ENCODE measurements at places on chromosomes 1 and 21. TPM values are rescaled to one million over a fixed set of nuclear protein-coding genes. Genes with fewer than 3 reads are reported as not detected.

Gene TMEM69
- 31.2 TPM for polyA plus RNA-seq

- peak; percentile 96 for DNase-seq
Measured at GRCh38 chr1:3313576-3313950, 140.9 kb upstream of the ARHGEF16 start.

DNA sequence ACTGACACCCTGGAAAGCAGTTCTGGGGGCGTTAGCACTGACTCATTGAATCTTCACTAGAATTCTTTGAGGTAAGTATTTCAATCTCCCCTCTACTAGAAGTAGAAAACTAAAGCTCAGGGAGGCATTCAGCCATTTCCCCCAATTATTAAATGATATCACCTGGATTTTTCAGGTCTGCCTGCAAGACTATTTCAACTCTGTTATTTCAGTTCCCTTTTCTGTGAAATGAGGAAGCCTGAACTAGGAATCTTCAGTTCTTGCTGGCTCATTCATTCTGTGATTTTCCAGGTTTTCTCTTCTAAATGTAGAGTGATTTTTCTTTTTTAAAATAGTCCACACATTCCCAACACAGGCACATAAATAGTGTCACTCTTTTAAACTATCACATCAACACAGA, 337.0 kb upstream of the NR5A2 start:
- DNase-seq: no peak

GRCh38 chr1:186782791-186783190, 46.0 kb upstream of the PLA2G4A start:
- DNase-seq: no peak

- no peak for DNase-seq
Measured at GRCh38 chr1:234865171-234866006, 255.4 kb upstream of the IRF2BP2 start.

GRCh38 chr1:16009030-16009460, 5.0 kb downstream of the SRARP start:
- DNase-seq: peak; percentile 78

Gene CELA2B
- 3.6 TPM for polyA plus RNA-seq

Gene KRTAP11-1
- polyA plus RNA-seq: not detected

DNA sequence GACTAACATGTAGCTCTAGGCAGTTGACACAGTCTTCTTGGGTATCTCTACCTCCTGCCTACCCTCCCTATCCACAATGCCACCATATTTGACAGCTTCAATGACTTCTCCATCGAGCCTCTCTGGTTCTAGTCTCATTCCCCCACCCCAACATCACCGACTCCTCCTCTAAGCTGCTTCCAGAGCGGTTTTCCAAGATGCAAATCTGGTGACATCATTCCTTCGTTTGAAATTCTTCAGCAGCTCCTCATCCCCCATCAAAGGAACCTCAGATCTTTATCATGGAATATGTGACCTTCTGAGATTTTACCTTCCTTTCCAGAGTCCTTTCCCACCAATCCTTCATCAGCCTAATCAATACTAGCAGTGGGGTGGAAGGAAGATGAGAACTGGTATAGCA, 352.4 kb upstream of the RUNX1 start:
- DNase-seq: no peak

GRCh38 chr1:4265836-4266235, 365.8 kb upstream of the C1orf174 start:
- DNase-seq: no peak

- no peak for DNase-seq
Measured at GRCh38 chr1:172177849-172178248, 242.6 kb upstream of the C1orf105 start.

- DNase-seq: no peak
Measured at GRCh38 chr1:197170538-197170937, 24.1 kb upstream of the ASPM start.

GRCh38 chr1:2570332-2570731, 14.2 kb downstream of the TNFRSF14 start:
- no peak for DNase-seq

- peak; percentile 53 for DNase-seq
Measured at GRCh38 chr1:220928725-220929300, 49.6 kb downstream of the HLX start.

Gene TFF2
- polyA plus RNA-seq: 0.49 TPM

DNA sequence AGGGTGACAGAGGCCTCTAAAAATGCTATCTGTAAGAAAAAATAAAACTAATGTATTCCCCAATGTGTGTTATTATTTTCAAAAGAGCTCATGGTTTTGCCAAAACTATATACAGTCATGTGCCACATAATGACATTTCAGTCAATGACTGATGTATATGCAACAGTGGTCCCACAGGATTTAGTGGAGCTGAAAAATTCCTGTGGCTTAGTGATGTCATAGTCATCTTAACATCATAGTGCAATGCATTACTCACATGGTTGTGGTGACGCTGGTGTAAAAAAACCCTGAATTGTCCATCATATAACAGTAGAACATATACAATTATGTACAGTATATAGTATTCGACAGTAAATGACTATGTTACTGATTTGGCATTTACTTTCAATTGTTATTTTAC, 172.4 kb downstream of the CACNA1E start:
- no peak for DNase-seq

Gene COQ8A
- polyA plus RNA-seq: 46.1 TPM

Gene RGS8
- 0.08 TPM for polyA plus RNA-seq

DNA sequence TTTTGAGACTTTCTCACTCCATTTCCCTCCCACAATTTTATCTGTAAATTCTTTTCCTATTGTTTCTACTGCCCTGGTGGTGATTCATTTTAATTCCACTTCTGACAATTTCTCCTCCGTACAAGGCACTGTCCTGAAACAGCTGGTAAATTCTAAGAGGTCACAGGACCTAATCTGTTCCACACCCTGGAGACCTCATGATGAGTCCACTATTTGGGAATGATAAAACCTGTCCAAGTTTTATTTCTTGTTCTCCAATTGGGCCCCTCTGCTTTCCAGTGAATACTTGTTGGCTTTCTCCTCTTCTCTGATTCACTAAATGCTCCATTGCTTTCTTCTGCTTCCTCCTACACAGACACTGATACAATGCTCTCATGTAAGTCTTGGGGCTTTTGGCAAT, 343.1 kb upstream of the DUSP10 start:
- DNase-seq: no peak

DNA sequence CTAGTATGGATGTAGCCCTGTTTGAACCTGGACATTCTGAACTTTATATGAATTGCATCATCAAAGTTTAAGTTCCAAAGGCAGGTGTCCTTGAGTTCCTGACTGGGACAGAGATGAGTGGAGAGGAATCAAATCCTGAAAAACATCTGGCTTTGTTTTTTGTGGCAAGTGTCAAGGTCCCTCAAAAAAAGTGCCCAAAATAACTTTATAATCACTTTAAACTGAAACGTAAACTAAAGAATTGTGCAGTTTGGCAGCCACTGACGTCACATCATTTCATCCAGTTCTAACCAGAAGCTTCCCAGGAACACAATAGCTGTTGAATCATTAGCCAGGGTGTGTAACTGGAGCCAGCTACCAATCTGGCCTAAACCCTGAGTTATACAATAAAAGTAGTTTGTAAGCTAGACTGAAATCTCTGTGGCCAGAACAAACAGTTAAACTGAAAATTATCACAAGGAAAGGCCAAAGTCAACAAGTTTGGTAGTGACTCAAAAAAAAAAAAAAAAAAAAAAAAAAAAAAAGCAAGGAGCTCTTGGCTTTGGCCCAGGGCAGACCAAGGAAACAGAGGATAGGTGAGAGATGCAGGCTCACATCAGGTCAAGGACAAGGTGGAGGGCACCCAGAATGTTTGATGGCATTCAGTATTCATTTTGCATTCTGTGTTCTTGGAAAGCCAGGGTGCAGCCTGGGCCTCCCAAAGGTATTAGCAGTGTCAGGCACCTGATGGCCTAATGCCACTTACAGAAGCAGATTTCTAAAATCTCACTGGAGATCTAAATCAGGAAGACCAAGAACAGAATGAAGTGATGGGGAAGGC, 74.3 kb downstream of the TNFSF18 start:
- no peak for DNase-seq

GRCh38 chr1:4837752-4838151, 183.3 kb downstream of the AJAP1 start:
- no peak for DNase-seq

GRCh38 chr1:100866041-100866900, 28.4 kb downstream of the EXTL2 start:
- DNase-seq: peak; percentile 63

GRCh38 chr21:41812679-41813078, 45.8 kb upstream of the RIPK4 start:
- no peak for DNase-seq

DNA sequence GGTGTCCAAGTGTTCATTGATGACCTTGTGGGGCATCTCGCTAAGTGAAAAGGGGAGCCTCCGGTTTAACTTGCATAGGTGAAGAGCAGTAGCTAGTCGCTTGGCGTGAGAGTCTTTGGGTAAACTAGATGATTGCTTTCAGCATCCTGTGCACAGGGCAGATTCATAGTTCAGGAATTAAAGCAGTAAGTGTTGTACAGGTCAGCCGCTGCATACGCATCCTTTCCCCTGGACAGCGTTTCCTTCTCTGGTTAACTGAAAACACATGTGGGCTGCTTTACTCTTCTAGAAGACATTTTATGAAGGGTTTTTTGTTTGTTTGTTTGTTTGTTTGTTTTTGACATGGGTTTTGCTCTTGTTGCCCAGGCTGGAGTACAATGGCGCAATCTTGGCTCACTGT, 12.1 kb downstream of the NDUFV3 start:
- no peak for DNase-seq

DNA sequence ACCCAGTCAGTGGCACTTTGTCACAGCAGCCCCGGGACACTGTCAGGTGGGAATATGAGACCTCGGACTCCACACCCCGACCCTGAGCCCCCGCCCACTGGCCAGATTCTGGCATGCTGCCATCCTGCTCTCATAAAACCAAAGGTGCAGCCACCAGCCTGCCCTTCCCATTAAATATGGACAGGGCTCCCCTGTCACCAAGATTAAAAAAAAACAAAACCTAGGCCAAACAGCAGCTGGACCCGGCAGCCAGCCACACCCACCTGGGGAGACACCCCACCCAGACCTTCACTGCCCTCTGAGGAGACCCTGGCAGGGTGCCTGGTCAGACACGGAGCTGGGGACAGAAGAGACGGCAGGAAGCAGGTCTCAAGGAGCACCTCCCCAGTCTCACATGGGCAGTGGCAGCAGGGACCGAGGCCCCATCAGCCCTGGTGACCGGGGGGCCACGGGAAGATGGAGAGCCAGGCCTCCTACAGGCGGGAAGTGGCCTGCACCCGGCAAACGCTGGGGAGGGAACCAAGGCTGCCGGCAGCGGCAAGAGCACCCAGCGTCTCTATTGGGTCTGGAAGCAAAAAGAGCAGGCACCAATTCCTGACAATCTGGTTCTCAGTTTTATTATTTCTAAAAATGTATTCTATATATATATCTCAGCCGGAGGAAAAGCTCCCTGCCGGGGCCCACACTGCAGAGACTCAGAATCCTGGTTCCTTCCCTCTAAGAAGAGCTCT, 61.9 kb downstream of the ACOT7 start:
- DNase-seq: no peak

- DNase-seq: no peak
Measured at GRCh38 chr1:198199105-198199504, 42.3 kb downstream of the NEK7 start.

Gene UTP11
- 95.6 TPM for polyA plus RNA-seq

DNA sequence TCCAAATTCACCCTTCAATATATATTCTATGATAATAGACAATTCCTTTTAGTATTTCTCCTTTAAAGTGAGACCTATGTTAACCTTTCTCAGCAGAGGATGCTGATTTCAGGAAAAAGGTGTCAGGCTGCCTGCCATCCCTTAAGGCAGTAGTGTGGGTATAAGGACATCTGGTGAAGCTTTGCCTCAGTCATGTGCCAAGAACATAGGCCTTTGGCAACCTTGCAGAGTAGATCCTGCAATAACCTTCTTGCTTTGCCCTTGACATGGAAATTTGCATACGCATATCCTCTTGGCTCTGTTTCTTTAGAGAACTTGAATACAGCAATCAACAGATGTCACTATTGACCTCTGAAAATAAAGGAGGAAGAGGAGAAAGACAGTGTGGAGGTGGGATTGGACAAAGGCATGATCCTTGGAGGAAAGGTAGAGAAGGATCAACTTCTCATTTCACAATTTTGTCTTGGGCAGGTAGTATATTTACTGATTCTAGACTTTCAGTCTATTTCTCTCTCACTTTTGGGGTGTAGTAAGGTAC, 21.1 kb upstream of the ZRANB2 start:
- DNase-seq: no peak

- no peak for DNase-seq
Measured at GRCh38 chr1:202254454-202255252, 61.1 kb downstream of the LGR6 start.

- no peak for DNase-seq
Measured at GRCh38 chr1:53324728-53325297, 3.1 kb downstream of the LRP8 start.

- DNase-seq: no peak
Measured at GRCh38 chr1:100358210-100358609, 5.9 kb downstream of the CDC14A start.

- DNase-seq: no peak
Measured at GRCh38 chr1:74392840-74393239, 119.6 kb downstream of the LRRC53 start.

- DNase-seq: no peak
Measured at GRCh38 chr1:87914396-87914795, 585.7 kb downstream of the LMO4 start.

GRCh38 chr1:53326598-53327181, 1.2 kb downstream of the LRP8 start:
- no peak for DNase-seq

- DNase-seq: no peak
Measured at GRCh38 chr1:201427963-201428362, 6.4 kb upstream of the TNNI1 start.

DNA sequence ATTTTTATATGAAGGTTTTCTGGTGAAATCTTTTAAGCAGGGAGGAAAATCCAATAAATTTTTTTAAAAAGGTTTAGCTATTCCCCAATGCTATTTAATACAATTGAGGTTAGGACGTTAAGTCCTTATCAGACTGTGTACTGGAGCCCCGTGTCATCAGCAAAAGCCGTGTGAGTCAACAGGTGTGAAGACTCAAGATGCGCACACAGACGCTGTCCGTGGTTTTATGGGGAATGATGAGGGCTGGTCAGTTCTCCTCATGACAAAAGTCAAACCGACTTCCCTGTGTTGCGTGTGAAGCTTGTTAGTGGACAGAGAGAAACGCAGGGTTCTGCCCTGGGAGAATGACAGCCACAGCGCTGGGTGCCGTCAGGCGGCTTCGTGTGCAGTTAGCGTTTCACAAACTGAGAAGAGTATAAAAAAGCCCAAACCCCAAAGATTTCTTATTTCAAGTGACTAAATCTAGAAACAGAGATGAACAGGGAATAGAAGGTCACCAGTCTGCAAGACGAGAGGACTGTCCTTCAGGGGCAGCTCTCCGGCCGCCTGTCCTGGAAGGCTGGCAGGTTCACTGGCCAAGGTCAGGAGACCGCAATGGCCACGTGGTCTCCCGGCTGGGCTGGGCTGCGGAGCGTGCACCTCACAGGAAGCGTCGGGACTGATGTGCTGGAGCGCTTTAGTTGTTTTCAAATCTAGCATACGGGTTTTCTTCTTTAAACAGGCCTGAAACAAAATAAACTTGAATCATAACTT, 22.4 kb downstream of the PTTG1IP start:
- DNase-seq: no peak

- DNase-seq: peak; percentile 80
Measured at GRCh38 chr1:158285756-158286241, 3.9 kb upstream of the CD1C start.

Gene LCE1C
- not detected for polyA plus RNA-seq

GRCh38 chr1:213335084-213335483, 284.0 kb downstream of the RPS6KC1 start:
- no peak for DNase-seq

GRCh38 chr1:15684042-15684461, at the start of gene PLEKHM2:
PLEKHM2 (plus strand) TSS chr1:15684320; CDS start chr1:15684559, 239 bp downstream.
- peak; percentile 70 for DNase-seq

Data from muscle of leg (tissue), 16 donors.